ENCODE measurements at places on chromosomes 12 and 14. TPM values are rescaled to one million over a fixed set of nuclear protein-coding genes. Genes with fewer than 3 reads are reported as not detected.

JKAMP gene
- total RNA-seq = 26.2 TPM

TAS2R7 gene
- total RNA-seq = not detected

KIF26A gene
- 0.73 TPM for total RNA-seq

DNA sequence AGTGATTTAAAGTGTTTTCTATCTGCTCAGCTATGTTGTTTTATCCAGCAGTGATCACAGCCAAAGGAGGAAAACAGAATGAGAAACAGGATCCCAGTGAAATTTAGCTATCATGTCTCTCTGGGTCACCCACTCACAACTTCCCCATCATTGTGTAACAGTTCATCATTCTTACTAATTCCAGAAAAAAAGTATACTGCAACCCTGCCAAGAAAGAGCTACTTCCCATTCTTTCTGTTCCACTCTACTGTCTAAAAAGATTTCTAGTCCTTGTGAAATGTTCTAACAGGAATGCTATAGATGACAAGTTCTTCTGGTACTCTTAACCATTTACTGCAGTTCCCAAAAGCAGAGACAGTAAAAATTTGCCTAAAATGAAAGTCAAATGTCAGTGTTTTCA lies 39.2 kb upstream of the CD163 start:
- no peak for DNase-seq

GRCh38 chr14:100275214-100275613 lies 31.0 kb downstream of the SLC25A29 start:
- no peak for DNase-seq

DNA sequence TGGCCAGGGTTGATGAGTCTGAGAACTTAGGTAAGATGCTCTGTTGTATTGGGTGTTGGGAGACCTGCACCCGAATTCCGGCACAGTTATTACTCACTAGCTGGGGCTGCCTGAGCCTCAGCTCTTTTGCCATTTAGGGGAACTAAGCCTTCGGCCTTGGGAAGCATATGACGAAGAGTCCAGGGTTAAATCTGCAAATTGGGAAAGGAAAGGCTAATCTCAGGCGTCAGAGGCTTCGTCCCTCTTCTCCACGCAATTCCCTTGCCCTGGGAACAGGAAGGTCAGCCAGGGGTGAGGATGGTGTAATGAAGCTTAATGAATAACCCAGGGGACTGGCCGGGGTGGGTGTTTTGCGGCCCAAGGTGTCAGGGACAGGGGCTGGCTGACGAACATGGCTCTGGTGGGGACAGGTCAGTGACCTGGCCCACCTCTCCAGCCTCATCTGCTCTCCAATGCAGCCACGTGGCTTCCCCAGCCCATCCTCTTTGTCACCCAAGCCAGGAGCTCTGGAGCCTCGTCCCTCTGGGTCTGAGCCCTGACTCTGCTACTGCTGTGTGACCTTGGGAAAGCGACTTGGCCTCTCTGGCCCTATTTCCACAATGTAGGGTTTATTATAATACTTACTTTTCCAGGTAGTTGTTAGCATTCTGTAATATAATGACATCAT lies 3.8 kb upstream of the SDSL start:
- no peak for DNase-seq

- no peak for DNase-seq
Measured at GRCh38 chr12:80129895-80130530, 30.7 kb downstream of the OTOGL start.

ACTR10 gene
- 42.3 TPM for total RNA-seq

GRCh38 chr12:40142001-40142744 lies 36.3 kb upstream of the SLC2A13 start:
- DNase-seq = no peak

DNA sequence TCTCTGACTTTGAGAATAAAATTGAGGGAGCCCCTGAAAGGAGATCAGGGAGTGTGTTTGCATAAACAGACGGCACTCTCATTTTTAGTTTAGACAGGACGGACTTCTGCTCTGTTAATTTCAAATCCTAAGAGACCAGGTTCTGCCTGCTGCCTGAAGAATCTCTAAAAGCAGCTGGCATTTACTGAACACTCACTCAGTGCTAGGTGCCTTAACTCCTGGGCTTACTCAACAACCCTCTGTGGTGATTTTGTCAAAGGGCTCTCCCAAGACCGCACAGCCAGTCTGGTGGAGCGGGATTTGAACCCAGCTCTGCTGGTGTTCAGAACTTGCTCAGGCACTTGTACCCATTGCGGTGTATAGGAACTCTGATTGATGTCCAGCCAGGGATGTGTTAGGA lies 2.2 kb downstream of the ORAI1 start:
- DNase-seq = no peak

- no peak for DNase-seq
Measured at GRCh38 chr14:32382704-32383103, 53.6 kb downstream of the AKAP6 start.

DNA sequence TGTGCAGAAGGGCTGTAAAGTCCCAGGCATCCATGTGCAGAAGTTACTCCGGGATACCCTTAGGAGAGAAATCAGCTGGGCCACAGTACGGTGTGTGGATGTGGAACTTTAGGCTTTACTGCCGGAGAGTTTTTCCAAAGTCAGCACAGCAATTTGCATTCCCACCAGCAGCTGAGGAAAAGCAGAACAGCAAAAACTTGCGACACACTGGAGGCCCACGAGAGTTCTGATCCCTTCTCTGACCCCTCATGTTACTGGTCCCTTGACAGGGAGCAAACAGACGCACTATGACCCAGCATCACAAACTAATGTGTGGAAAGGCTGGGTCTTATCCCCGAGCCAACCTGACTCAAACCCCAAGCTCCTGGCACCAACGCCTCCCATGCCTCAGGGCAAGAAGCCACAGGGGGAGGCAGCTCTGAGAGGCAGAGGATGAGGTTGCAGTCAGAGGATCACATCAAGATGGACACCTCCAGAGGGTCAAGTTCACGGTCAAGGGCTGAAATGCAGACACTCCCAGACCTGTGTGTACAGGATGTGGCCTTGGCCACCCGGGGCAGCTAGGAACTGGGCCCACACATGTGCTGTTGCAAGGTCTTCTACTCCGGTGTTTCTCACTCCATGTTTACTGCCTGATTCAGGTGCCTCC lies 38.6 kb downstream of the CCDC88C start:
- DNase-seq = no peak

PROX2 gene
- total RNA-seq = 0.12 TPM

DNA sequence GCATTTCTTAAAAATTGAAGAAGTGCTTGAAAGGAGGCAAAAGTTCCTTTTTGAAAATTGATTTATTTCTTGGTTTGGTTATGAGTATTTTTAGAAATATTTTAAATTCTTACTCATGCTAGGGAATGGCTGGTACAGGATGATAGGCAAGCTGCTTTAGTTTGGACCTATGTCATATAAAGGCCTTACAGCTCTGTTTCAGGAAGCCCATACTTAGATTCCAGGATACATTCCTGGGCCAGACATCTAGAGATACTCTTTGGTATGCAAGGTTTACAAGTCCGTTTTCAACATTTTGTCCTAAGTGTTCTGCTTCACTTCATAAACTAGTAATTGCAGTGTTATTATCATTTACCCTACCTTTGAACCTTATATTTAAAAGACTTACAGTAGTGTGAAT lies 186.8 kb downstream of the FUT8 start:
- no peak for DNase-seq

GRCh38 chr14:64725261-64725815 lies 21.1 kb downstream of the PLEKHG3 start:
- DNase-seq = no peak

NINJ2 gene
- total RNA-seq = 8.7 TPM

- DNase-seq = no peak
Measured at GRCh38 chr14:105377555-105378182, 20.7 kb upstream of the TEX22 start.

DHRS2 gene
- total RNA-seq = not detected

DNA sequence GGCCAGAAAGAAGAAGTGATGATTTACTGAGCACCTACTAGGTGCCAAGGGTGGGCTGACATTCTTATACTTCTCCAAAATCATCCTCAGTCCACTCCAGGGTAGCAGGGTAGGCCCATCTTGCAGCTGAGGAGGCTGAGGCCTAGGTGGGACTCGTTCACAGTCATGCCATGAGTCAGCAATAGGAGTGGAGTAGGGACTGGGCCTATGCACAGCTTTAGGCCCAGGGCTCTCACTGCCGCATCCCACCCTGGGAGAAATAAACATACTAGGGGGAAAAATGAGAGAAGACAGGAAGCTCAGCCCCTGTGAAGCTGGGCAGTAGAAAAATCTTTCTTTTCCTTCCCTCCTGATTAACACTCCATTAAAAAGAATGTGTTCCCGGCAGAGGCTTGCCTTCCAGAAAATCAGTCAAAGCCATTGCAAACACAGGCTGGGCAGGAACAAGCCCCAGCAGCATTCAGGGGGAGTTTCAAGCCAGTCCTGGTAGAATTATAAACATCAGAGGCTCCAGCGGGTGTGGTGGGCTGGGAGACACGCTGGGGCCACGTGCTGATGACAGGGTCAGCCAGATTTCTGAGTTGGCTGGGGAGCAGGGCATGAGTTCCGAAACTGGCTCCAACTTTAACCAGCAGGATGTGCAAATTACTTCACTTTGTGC lies 1.8 kb downstream of the HSPB8 start:
- no peak for DNase-seq

- DNase-seq = peak; percentile 12
Measured at GRCh38 chr14:35818346-35819115, 7.6 kb upstream of the BRMS1L start.

DNA sequence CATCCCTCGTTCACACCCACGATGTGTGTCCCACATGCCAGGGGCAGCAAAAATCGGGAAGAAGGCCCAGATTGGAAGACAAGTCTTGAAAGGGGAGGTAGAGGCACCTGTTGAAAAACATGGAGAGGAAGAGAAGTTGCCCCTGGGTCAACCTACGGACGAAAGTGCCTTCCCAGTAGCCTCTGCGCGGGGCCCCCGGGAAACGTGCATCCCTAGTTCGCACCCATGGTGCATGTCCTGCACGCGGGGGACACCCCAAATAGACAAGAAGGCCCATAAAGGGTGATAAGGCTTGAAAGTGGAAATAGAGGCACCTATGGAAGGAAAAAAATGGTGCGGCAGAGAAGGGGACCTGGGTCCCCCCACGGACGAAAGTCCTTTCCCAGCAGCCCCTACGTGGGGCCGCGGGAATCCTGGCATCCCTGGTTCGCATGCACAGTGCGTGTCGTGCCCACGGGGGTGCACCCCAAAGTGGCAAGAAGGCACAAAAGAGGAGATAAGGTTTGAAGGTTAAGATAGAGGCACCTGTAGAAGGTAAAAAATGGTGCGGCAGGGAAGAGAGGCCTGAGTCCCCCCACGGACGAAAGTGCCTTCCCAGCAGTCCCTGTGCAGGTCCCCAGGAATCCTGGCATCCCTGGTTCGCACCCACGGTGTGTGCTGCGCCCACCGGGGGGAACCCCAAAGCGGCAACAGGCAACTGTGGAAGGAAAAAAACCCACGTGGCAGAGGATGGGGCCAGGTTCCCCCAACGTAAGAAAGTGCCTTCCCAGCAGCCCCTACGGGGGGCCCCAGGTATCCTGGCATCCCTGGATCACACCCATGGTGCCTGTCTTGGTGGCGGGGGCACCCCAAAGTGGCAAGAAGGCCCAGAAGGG lies 278.3 kb downstream of the ALG10 start:
- DNase-seq = no peak

- DNase-seq = no peak
Measured at GRCh38 chr14:54309615-54310014, 87.2 kb upstream of the CDKN3 start.

DNA sequence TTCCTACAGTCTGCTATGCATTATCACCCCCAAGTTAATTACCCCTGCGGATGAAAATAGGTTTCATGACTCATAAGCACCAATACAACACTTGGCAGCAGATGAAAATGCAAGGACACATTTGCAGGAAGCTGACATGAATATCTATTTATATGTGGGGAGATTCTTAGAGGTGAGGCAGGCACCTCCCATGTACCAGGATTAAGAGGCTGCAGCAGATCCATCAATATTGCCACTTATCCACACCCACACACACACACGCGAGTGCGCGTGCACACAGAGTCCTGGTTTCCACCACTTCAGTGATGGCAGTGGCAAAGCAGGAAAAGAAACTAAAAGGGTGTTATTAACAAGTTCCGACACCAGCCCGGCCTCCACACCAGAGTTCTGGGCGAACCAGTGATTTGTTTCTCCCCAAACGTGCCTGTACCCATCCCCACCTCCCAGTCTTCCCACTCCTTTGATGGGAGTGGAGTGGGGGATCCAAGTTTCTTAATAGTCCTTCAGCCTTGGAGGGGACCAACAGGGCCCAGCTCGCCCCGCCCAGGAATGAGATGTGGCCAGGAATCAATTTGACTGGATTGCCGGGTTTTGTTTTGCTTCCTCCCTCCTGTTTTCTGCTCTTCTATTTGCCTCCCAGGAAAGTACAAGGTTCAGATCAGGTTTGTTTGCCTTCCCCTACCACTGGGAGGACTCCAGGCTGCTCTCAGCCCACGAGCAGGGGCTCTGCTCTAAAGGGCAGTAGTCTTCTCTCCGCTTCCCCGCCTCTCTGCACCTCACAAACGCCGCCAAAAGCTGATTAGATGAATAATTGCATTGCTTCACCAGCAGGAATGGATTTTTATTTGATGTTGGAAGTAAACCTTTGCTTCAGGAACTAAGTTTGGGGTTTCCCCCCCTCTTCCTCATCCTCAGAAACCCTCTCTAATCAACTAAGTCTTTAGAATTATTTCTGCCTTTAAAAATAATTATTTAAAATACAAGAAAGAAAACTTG lies 5.2 kb downstream of the IRF2BPL start:
- no peak for DNase-seq

- DNase-seq = no peak
Measured at GRCh38 chr14:103593577-103593976, 30.8 kb downstream of the COA8 start.

- DNase-seq = no peak
Measured at GRCh38 chr12:51862947-51863346, 14.4 kb upstream of the FIGNL2 start.

CLBA1 gene
- total RNA-seq = 1.2 TPM

DAAM1 gene
- total RNA-seq = 25.3 TPM

ACRBP gene
- total RNA-seq = 2.4 TPM
